ENCODE measurements at places on chromosomes 5 and 9.

DNA sequence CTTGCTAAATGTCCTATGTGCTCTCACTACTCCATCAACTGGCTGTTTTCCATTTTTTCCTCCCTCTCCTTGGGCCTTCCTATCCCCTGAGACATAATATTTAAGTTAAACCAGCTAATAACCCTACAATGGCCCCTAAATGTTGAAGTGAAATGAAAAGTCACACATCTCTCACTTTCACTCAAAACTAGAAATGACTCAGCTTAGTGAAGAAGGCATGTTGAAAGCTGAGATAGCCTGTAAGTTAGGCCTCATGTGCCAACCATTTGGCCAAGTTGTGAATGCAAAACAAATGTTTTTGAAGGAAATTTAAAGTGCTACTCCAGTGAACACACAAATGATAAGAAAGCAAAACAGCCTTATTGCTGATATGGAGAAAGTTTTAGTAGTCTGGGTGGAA, 48.8 kb upstream of the CDH10 start:
- DNase-seq, result no peak

DNA sequence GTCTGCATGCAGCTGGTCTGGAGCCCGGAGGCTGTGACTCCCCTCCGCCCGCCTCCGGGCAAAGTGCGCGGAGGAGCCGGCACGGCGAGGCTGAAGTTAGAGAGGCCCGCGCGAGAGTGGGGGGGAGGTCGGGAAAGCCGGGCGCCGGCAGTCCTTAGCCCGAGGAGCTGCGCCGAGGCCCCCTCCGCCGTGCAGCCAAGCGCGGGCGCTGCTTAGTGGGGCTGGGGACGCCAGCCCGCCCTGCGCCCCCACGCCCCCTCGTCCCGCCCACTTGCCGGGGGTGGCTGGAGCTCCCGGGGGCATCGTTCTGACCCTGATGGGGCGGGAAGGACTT, 403 bp downstream of the NINJ1 start:
- peak; percentile 96 for DNase-seq

DNA sequence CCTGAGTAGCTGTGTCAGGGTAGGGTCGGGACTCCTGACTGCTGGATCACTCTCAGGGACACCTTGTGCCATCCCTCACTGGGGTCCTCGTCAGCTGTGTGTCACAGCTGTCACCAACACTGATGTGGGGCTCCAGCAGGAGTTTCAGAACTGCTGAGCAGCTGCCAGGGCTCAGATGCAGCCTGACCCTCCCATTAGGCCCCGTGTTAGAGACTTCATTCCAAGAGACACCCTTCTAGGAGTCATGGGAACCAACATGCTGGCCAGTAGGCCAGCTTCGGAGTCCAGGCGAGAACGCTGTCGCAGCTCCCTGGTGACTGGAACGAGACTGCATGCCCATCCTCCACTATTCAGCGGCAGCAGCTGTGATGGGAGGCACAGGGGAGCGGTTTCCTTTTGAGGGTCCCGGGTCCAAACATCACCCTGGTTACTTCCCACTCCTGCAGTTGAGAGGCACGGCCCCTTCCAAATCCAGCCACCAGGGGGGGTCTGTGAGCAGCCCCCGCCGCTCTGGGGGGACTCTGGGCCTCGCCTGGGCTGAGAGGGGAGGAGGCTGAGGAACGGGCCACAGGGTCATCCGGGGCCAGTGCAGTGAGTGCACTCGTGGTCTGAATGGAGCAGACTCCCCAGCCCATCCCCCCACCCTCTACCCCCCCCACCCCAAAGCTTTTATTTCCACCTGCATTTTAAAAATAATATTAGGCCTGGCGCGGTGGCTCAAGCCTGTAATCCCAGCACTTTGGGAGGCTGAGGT, 12.6 kb upstream of the TCF7 start:
- peak; percentile 59 for DNase-seq

GRCh38 chr9:113963696-113964494, 87.8 kb downstream of the ZNF618 start:
- no peak for DNase-seq

DNA sequence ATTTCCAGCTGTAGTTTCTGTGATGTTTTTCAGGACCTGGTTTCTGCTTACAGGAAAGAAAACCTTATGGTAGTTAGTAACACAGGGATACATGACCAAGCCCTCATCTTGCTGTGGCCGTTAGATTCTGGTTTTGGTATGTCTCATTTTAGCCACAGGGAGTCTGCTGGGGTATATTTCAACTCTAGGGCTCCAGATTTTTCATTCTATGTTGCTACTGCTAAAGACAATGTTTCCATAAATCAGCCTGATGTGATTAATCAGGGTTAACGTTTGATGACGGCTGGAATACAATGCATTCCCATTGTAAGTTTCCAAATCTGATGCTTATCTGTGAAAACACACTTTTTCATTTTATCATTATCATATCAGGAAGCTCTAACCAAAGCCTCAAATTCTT, 48.2 kb downstream of the P4HA2 start:
- no peak for DNase-seq

DNA sequence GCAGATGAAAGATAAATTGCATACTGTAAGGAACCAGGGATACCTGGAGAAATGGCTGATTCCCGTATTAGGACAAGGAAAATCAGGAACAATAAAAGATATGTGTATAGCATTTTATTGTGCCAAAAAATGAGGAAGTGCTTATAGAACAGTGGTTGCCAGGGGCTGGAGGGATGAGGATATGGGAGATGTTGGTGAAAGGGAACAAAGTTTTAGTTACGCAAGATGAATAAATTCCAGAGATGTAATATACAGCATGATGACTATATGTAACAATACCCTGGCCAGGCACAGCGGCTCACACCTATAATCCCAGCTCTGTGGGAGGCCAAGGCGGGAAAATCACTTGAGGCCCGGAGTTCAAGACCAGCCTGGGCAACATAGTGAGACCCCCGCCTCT, 101.8 kb downstream of the CDK5RAP2 start:
- peak; percentile 23 for DNase-seq

DNA sequence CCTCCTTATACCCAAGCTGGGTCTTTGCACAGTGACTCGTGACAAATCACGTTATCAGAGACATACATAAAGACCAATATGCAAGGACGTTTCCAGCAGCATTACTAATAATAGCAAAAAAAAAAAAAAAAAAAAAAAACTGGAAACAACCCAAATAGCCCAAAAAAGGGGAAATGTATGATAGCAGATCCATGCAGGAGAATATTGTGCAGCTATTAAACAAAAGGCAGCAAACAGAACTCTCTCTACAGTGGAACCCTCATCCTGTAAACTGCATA, 37.7 kb downstream of the C5orf15 start:
- DNase-seq, result no peak

DNA sequence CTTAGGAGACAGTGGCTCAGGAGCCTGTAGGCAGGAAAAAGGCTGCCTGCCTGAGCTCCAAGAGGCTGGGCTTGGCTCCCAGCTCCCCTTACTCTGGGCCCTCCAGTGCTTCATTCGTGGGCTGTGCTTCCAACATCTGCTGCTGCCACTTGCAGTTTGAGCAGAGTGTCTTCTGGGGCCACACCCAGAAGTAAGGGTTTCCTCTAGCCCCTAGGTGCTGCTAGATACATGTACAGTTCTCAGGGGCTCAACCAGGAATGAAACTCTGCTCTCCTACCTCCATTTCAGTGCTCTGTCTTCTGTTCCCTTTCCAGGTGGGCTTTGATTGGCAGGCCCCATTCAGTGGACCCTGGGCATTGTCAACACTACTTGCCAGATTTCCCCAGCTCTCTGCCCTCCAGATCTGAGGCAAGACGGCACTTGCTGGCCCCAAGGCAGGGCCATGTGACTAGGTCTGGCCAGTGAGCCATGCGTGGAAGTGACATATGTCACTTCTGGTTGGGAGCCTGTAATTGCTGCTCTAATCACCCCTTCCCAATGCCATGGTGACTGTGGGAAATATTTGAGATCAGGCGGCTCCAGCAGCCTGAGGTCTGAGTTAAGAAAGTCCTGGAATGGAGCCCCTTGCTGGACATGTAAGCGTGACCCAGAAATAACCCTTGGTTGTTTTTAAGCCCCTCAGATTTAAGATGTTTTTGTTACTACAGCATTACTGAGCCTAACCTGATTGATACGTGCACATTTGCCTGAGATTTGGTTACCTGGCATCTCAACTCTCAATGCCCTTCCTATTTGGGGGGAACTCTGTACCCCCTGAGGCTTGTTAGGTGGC, 9.4 kb upstream of the BOD1 start:
- DNase-seq, result no peak

GRCh38 chr5:52963636-52964035, 25.5 kb upstream of the ITGA2 start:
- no peak for DNase-seq

DNA sequence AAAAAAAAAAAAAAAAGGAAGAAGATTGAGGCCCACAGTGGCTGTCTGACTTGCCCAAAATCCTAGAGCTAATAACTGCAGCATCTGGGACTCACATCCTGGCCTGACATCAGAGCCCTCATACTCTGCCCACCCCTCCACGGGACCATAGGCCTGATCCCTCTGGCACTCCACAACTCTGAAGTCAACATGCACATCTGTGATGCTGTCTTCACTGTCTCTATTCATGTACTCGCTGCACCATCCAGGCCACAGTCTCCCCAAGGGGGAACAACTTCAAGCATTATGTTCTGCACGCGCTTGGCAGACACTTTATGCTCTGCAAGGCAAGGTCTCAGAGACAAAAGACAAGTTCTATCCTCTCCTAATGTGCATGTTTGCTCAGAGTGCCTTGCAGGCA, 158.2 kb downstream of the SPOCK1 start:
- no peak for DNase-seq

- no peak for DNase-seq
Observed at GRCh38 chr5:158368686-158369085, 509.7 kb upstream of the CLINT1 start.

DNA sequence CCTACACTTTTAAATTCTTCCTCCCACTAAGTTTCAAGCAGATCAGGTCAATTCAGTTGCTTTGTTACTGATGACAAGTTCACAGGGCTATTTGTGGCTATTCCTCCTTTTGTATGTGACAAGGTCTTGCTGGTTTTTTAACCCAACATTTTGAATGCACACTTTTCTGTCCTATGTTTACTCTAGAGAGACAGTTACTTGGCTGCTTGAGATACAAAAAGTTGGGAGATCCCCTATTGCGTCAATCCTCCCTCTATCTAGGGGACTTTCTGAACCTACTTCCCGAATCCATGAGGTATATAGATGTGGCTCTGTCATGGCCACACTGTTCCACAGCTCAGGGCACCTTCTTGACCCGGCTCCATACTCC, 386.7 kb downstream of the NTRK2 start:
- DNase-seq, result no peak

DNA sequence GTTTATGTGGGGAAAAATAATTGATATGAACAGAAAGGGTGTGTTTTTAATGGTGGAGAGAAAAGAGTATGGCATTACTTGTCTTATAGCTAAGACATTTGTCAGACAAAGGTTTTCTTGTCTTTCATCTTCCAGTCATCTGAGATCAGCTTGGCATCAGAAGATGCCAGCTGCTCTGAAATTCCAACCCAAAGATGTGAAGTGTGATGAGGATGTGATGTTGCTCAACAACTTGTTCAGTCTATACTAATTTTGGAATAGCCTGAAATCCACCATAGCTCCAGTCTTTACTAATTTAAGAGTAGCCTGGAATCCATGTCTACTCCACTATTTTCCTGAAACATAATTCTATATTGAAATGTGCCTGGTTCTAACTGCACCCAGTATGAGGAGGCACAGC, 182.3 kb downstream of the CFAP90 start:
- no peak for DNase-seq

DNA sequence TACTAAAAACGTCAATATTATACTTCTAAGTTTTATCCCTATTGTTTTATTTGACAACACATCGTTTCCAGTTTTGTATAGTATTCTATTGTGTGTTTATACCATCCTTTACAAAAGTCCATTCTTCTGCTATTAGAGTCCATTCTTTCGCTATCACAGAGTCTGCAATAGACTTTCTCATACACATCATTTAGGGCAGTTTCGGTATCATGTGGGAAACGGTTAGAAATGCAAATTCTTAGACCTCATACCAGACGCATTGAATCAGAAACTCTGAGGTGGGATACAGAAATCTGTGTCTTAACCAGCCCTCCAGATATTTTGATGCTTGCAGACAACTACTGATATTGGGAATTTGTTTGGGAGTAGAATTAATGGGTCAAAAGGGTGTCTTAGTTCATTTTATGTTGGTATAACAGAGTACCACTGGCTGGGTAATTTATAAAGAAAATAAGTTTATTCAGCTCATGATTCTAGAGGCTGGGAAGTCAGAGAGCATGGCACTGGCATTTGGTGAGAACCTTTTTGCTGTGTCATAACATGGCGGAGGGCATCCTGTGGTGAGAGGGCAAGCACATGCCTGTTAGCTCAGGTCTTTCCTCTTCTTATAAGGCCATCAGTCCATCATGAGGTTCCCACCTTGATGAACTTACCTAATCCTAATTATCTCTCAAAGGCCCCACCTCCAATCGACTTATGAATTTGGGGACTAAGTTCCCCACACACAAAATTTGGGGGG, 21.1 kb downstream of the CARTPT start:
- no peak for DNase-seq

GRCh38 chr9:68551191-68551590, 10.5 kb upstream of the TMEM252 start:
- no peak for DNase-seq

DNA sequence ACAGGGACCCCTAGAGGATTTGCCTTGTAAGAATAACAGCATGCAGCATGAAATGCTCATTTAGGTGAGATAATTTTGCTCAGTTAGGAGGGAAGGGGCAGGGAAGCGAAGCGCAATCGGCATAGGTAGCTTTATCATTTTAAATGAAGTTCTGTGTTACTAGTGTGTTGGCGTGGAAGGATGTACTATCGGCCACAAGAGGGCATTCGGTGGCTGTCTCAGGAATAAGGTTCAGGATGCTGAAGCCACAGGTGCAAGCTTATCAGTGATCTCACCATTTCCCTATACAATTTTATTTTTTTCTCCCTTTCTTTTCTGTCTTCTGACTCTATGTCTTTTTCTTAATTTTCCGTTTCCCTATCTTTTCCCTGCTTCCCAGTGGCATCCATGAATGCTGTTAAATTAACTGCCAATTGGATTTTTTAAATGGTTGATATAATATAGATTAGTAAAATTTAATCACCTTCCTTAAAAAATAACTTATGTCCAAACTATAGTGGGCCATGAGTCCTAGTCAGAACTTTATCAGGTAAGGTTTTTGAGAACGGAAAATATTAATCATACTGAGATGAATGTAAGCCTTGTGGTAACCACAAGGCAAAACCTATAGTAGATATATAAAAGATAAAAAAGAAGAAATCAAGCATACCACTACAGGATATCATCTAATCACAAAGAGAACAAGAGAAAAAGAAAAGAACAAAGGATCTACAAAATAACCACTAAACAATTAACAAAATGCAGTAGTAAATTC, 1.2 kb upstream of the INSL6 start:
- peak; percentile 74 for DNase-seq

DNA sequence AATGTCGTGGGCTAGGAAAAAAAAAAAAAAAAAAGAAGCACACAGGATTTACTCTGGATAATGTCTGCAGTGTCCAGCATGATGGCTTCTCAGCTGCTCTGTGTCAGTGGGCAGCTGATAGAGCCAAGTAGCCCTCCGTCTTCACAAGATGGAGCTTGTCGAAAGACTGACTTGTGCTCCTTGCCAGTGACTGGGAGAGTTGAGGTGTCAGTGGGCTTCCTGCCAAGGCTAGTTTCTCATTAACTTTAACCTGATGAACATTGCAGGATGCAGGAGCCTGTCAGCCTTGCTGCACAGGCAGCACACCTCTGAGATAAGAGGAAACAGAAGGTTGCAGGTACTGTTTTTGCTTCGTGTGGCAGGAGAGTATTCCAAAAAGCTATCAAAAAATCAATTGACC, 171.4 kb upstream of the SGCD start:
- DNase-seq, result no peak

- no peak for DNase-seq
Observed at GRCh38 chr5:73740274-73740790, 114.3 kb downstream of the ARHGEF28 start.
